Stimulated activated CD4-positive, alpha-beta T cell treated with anti-CD3 and anti-CD28 coated beads, Interleukin-15, amount 100 ng/mL, for 1 hour (primary cell): ENCODE measurements at places on chromosomes 6 and 20.

GRCh38 chr6:41846666-41847237 is 48.4 kb downstream of the USP49 start:
- DNase-seq = no peak

GRCh38 chr6:45421709-45422502 is 44.2 kb upstream of the SUPT3H start:
- DNase-seq = peak; percentile 42

- DNase-seq = no peak
Observed at GRCh38 chr20:38296433-38296832, 7.5 kb upstream of the BPI start.

GRCh38 chr6:21414065-21414464 is 179.5 kb upstream of the SOX4 start:
- no peak for DNase-seq

DNA sequence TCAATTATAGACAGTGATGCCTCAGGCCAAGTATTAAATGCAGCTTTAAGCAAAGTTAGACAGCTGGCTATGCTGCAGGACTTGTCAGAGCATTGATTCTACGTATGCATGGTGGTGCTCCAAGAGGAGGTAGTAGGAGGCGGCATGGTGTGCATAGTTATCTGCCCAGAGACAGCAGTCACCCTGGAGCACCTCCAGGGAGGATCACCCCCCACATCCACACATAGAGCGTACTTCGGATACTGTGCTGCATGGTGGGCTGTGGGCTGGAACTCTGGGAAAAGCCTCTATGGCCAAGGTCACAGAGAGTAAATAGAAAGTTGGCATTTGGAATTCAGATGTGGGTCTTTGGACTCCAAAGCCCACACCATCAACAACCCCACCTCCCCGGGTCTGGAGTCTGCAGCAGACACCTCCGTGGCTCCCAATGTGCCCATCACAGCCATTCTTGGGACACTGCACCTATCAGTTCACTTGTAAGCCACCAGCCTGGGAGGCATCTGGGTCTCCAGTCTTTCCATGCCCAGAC is 64.5 kb upstream of the STX16 start:
- no peak for DNase-seq

DNA sequence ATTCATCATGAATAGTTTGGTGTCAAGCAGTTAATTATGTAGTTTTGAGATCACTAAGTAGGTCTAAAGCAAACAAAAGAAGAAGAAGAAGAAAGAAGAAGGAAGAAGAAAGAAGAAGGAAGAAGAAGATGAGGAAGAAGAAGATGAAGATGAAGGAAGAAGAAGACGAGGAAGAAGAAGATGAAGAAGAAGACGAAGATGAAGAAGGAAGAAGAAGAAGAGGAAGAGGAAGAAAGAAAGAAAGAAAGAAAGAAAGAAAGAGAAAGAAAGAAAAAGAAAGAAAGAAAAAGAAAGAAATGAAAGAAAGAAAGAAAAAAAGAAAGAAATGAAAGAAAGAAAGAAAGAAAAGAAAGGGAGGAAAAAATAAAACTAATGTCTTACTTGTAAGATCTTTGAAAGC is 9.2 kb downstream of the TMC2 start:
- no peak for DNase-seq

DNA sequence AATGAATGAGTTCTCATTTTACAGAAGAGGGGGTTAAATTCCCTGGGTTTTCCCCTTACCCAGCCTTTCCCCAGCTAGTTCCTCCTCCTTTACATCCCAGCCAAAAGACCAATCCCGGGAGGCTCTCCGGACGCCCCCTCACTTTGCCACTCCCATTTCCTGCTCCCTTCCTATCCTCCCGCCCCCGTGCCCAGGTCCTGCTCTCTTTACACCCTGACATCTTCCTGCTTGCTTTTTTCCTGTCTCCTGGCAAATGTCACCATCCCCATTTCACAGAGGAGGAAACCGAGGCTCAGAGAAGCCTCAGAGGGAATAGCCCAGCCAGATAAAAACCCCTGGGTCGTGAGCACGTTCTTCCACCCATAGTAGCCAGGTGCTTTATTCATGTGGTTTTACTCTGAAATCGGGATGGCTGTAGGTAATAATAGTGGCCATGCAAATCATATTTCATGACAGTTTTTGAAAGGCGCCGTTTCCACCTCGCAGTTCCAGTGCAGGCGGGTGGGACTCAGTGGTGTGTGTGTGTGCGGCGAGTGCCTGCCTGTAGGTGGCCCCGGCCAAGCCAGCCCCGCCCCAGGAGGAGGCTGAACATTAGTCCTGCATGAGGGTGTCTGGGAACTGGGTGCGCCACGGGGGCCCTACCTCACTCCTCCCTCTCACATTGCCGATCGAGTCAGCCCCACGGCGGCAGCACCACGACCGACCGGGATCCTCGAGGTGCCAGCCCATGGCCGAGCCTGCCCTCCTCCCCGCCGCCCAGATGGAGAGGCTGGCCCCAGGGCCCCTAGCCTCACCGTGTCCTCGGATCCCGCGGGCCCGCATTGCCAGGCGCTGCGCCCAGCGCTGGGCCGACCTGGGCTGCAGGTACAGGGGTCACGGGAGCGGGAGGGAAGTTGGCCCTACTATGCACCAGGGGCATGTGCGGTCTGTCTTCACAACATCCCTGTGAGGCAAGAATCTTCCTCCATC is at the start of gene ARHGAP40:
Gene ARHGAP40 (plus strand): TSS at position 594 of the 969 bp plus-strand sequence.
- no peak for DNase-seq

DNA sequence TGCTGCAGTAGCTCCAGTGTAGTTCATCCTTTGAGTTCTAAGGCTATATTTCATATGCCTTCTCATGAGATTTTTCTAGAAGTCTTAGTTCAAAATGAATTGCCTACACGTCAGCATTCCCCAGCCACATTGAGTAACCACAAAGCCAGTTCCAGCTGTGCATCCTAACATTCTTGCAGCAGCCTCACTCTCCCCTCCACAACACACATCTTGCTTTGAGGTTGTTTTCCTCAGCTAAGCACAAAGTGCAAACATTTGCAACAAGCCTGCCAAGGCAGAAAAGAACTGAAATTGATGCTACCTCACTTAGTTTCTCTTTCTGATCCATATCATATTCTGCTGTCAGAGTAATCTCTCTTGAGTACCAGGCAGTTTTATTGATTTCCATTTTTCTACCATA is 160.7 kb upstream of the KCNQ5 start:
- no peak for DNase-seq

DNA sequence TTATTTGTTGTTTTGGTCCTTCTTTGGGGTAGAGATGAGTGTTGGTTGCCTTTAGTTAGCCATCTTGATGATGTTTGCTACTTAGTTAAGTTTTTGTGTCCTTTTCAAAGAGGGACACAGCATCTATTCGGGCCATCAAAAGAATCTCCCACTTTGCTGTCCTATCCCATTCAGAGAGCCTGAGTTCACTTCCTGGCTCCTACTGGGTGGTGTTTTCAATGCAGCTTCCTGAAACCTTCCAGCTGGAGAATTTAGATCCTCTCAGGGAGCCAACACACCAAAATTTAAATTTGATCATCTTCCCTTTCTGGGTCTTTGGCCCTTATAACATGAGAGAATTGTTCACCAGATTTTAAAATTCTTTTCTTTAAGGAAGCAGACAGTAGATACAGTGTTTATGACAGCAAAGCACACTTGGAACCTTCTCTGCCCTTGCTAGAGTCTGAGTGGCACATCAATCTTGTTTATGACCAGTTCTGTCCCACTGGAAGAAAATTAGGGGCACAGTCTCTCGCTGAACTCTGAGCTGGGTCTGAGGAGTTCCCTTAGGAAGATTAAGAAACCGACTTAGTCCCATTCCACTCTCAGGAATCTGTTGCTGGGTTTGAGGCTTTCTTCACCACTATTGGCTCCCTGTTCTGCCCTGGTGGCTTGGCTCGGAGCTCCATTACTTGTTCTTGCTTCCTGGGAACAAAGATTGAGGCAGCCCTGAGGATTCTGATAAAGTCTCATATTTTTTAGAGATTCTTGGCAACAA is 115.5 kb downstream of the CCDC170 start:
- DNase-seq = no peak

DNA sequence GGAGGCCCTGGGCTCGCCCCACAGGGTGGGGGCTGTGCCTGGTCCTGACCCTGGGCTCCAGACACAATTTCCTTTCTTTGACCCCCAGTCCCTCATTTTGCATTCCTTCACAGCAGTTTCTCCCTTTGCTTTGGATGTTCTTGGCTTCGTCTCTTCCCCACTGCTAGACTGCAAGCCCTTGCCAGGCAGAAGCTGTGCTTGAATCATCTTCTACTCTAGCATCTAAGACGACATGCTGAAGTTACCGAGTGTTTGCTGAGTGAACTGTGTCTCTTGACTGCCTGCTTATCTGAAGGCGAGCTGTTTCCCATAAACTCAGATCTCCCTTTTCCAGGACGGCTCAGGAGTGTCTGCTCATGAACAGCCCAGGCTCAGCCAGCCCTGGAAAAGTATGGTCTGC is 14.3 kb upstream of the SYNDIG1 start:
- DNase-seq = no peak

DNA sequence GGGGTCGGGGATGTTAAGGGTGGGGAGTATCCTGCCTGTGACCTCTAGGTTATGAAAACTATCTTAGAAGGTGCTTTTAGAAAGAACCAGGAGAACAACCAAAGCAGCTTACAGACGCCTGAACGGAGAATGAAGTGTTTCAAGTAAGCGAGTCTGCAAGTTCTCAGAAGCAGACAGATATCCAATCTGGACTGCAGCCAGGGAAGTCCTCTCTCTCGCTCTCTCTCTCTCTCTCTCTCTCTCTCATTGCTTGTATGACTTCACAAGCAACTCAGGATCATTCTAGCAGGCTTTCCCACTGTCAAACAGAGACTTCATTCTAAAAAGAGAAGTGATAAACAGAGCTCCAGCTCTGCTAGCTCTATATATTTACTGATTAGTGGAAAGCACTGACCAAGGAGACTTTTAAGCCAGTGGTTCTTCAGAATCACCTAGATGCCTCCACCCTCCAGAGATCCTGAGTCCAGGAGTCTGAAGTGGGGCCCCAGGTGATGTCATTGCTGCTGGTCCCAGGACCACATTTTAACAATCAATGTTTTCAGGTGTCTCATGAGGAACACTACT is 6.0 kb downstream of the TCF21 start:
- no peak for DNase-seq

DNA sequence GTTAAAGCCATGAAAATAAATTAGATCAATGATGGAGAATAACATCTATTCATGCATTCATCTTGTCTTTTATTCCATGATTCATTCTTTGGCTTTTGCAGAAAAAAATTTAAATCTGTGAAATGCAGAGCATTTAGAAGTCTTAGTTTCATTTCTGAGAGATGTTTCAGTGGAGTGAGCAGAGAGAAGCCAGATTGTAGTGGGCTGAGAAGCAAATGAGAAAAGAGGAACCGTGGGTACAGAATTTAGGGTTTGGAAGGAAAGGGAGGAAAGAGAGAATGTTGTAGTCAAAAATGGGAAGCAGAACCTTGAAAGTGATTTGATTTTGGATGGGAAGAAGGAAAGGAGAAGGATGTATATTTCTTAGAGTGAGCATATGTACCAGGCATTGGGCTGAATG is 260.3 kb upstream of the MAN1A1 start:
- DNase-seq = no peak

DNA sequence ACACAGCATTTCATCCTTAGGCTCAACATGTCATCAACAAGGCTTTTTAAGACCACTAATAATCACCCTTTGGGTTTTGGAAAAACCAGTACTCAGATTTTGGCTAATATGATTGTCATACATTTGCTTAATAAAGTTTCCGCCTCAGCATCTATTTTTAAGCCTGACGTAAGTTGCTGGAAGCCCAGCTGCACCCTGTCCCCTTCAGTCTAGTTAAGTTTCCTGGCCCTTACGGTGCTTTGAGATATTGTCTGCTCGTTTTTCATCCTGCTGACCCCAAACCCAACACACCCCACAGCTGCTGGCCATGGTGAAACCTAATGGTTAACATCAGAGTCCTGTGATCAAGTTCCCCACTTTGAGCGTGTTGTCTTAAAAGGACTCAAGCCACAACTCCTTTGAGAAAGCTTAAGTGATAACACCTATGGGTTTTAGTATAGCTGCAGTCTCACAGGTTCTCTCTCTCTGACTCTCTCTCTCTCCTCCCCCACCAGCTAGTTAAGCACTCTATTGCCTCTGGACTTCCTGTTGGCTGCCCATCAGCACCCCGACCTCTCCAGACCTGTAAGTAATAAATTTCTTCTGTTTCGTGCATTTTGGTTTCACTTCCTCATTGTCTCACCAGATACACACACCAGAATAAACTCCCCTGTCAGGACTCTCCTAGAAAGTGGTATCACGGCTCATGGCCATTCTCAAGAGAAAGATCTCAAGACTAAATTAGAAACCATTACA is 802.0 kb downstream of the C6orf118 start:
- DNase-seq = no peak

- DNase-seq = no peak
Observed at GRCh38 chr6:23250556-23250955, 681.2 kb downstream of the HDGFL1 start.

DNA sequence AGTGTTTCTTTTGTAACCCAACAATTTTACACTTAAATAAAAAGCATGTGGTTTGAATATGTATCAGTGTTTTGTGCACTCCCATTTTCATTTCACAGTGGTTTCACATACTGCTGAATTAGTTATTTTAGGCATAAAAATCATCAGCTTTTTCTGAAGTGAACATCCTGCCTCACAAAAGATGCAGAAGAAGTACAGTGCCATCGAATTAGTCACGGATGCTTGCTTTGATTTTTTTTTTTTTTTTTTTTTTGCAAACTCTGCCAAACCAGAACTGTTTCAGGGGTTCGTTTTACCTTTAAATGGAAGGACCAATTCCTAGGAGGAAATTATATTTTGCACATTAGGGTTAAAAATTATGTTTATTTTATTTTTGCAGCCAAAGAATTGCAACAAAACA is 158.6 kb downstream of the RPS12 start:
- no peak for DNase-seq

- DNase-seq = no peak
Observed at GRCh38 chr6:36128073-36128472, 2.2 kb upstream of the MAPK13 start.

GRCh38 chr20:55471052-55472006 is 534.0 kb downstream of the CBLN4 start:
- DNase-seq = no peak

GRCh38 chr6:33846226-33846625 is 42.4 kb upstream of the MLN start:
- DNase-seq = no peak

- DNase-seq = no peak
Observed at GRCh38 chr6:12115492-12115891, 103.4 kb downstream of the HIVEP1 start.

DNA sequence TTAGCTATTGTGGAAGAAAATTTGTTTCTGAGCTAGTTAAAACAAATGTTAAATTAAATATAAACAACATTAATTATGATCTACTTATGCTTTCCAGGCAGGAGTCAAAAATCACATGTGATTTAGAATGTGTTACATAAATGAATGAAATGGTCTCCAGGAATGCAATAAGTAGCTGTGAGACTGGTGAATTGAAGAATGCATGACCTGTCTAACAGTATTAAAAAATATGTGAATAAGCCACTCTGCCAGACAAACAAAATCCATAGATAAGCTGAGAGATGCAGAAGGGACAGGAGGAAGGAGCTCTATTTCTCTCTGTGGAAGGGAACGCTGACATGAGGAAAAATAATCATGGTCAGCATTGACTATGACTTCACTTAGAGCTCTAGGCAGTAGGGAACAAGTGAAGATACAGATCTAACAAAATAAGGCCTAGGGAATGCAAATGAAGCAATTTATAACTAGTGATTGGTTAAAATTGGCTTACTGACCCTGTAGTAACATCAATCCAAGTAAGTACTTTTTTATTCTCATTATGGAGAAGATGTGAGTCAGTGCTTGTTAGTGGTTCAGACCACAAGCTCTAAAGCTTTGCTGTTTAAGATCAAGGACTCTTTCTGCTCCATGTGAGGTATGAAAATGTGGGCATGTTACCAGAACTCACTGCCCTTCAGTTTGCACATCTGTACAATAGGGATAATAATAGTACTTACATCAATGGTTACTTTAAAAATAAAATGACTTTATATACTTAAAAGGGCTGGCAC is 432.6 kb downstream of the MMUT start:
- no peak for DNase-seq
